CD4-positive, CD25-positive, alpha-beta regulatory T cell (primary cell): ENCODE measurements at places on chromosomes 6 and 20. TPM values are rescaled to one million over a fixed set of nuclear protein-coding genes. Genes with fewer than 3 reads are reported as not detected.

Gene ALDH5A1
- total RNA-seq, result 4.7 TPM

Gene PI3
- not detected for total RNA-seq

Gene TP53RK
- total RNA-seq, result 6.6 TPM

Gene SPTLC3
- total RNA-seq, result 0.54 TPM

Gene CDC5L
- 22.4 TPM for total RNA-seq

Gene DNMT3B
- 0.47 TPM for total RNA-seq

Gene OR2H1
- total RNA-seq, result not detected

Gene CST5
- not detected for total RNA-seq

Gene ZBTB12
- 0.20 TPM for total RNA-seq

Gene PSMB8
- total RNA-seq, result 185 TPM

Gene SAMHD1
- 723 TPM for total RNA-seq

DNA sequence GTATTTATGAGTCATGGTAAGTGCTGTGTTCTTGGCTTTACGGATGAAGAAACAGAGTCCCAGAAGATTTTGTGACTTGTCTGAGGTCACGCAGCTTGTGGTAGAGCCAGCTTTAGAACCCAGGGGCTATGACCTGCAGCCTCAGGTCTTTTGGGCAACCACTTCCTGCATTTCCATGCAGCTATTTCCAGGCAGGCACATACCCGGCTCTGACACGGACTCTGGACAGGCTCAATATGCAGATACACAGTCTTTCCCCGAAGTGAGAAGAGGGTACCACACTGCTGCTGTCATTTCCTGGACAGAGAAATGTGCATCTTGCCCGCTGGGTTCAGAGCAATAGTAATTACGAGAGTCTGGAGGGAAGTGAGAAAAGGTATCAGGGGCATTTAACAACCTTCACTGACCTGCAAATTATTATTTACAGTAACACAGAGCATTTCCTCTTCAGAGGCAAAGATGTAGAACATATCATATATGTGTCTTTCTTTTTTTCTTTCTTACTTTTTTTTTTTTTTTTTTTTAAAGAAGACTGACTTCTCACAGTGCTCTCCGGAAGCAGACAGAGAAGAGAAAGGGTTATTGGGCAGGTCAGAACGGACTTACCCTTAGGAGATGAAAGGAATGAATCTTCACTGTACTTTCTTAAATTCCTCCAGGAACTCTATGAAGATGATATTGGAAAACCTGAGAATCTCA lies 185.1 kb downstream of the CLIC5 start:
- no peaks in the 10 kb centered on the region for H3K36me3 ChIP-seq
- peaks cover 8% of the 10 kb centered on the region for H3K4me1 ChIP-seq
- DNase-seq, result no peak
- peak overlapping the region; percentile 76 for H3K4me3 ChIP-seq
- peaks cover 3% of the 10 kb centered on the region for H3K27me3 ChIP-seq

DNA sequence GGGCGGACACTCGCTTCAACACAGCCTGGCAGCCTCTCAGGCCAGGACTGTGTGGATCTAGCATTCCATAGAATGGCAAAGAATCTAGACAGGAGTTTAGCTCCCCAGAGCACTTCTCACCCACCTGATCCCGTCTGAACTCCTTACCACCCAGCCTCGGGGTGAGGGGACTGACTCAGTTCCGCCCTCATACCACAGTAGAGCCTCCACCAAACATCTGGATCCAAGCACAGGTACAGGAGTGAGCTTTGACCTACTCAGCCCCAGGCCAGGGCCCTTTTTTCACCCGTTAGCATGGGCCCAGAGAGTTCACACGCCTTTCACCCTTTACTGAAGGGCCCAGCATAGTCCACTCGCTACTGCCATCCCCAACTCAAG lies 715 bp downstream of the PSMF1 start:
- DNase-seq, result no peak
- peaks cover 13% of the 10 kb centered on the region for H3K36me3 ChIP-seq
- H3K4me3 ChIP-seq, result peak overlapping the region; percentile 92
- H3K27ac ChIP-seq, result peak overlapping the region; percentile 81

- H3K4me1 ChIP-seq, result peaks cover 3% of the 10 kb centered on the region
- no peak for DNase-seq
- H3K27me3 ChIP-seq, result no peaks in the 10 kb centered on the region
- H3K27ac ChIP-seq, result no peak overlapping the region
Measured at GRCh38 chr6:155269765-155270164, 6.0 kb downstream of the CLDN20 start.

GRCh38 chr20:49985617-49986016 lies 2.8 kb downstream of the SNAI1 start:
- H3K36me3 ChIP-seq, result no peaks in the 10 kb centered on the region
- DNase-seq, result no peak
- no peak overlapping the region for H3K27ac ChIP-seq

DNA sequence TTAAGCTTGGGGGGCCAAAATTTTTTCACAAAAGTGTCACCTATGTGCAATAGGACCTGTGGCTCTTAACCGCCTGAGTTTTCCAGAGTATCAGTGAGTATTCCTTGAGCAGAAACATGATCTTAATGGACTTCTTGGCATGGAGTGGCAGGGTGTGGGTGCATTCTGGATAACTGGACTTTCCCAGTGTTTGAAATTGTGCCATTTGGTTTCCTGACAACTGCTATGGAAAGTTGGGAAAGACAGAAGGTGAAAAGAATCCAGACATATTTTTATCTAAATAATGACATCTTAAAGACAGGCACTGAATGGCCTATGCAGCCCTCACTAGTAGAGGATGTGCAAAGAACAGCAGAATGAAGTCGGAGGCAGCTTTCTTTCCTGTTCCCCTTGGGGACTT lies 34.3 kb upstream of the ADTRP start:
- H3K36me3 ChIP-seq, result no peaks in the 10 kb centered on the region
- H3K27me3 ChIP-seq, result no peaks in the 10 kb centered on the region
- H3K4me3 ChIP-seq, result no peak overlapping the region
- DNase-seq, result no peak
- no peak overlapping the region for H3K27ac ChIP-seq

- H3K27ac ChIP-seq, result no peak overlapping the region
- no peaks in the 10 kb centered on the region for H3K36me3 ChIP-seq
Measured at GRCh38 chr6:18674346-18674745, 287.2 kb downstream of the RNF144B start.

DNA sequence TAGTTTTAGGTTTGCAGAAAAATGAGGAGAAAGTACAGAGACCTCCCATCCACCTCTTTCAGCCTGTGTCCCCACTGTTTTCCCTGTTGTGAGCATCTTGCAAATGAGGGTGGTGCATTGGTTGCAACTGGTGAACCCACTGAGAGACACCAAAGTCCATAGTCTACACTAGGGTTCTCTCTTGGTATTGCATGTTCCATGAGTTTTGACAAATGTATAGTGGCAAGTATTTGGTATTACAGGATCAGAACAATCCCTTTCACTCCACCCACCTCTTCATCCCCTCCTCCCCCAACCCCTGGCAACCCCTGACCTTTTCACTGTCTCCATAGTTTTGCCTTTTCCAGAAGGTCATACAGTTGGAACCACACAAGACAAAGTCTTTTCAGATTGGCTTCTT lies 20.1 kb downstream of the ZNF831 start:
- no peak for DNase-seq
- peaks cover 66% of the 10 kb centered on the region for H3K36me3 ChIP-seq
- peaks cover 33% of the 10 kb centered on the region for H3K4me1 ChIP-seq
- H3K27me3 ChIP-seq, result no peaks in the 10 kb centered on the region

DNA sequence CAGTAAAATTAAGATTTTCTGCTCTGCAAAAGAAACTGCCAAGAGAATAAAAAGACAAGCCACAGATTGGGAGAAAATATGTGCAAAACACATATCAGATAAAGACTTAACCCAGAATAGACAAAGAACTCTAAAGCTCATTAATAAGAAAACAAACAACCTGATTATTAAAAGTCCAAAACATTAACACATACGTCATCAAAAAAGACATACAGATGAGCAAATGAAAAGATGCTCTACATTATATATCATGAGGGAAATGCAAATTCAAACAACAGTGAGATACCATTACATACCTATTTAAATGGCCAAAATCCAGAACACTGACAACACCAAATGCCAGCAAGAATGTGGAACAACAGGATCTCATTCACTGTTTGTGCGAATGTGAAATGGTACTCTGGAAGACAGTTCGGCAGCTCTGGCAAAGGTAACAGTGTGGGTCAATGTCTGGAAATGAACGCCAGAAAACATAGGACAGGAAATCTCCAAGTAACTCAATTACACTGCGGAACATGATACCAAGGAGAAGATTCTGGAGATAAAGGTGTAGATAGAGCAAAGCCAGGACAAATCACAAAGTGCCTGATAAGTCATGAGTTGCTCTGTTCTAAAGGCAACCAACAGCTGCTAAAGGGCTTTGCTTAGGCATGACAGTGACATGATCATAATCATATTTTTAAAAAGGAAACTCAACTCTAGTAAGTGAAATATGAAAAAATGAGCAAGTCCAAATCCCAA lies 96.8 kb downstream of the PDE10A start:
- H3K27ac ChIP-seq, result no peak overlapping the region
- H3K4me1 ChIP-seq, result no peaks in the 10 kb centered on the region
- no peak for DNase-seq
- H3K4me3 ChIP-seq, result no peak overlapping the region
- no peaks in the 10 kb centered on the region for H3K36me3 ChIP-seq
- H3K27me3 ChIP-seq, result no peaks in the 10 kb centered on the region

GRCh38 chr6:54860132-54860531 lies 13.6 kb downstream of the FAM83B start:
- H3K4me3 ChIP-seq, result no peak overlapping the region
- H3K36me3 ChIP-seq, result no peaks in the 10 kb centered on the region
- H3K4me1 ChIP-seq, result no peaks in the 10 kb centered on the region
- H3K27me3 ChIP-seq, result no peaks in the 10 kb centered on the region
- DNase-seq, result no peak

DNA sequence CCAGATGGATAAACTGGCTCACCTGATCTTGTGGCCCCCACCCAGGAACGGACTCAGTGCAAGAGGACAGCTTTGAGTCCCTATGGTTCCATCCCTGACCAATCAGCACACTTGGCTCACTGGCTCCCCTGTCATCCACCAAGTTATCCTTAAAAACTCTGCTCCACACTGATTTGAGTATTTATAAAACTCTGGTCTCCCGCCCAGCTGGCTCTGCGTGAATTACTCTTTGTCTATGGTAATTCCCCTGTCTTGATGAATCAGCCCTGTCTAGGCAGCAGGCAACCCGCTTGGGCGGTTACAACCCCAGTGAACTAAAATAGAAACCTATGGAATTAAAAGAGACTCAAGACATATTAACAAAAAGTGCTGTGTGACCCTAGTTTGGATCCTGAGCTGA lies 38.1 kb upstream of the CD83 start:
- no peaks in the 10 kb centered on the region for H3K27me3 ChIP-seq
- H3K4me1 ChIP-seq, result peaks cover 7% of the 10 kb centered on the region
- no peak for DNase-seq
- H3K36me3 ChIP-seq, result no peaks in the 10 kb centered on the region
- H3K27ac ChIP-seq, result no peak overlapping the region

DNA sequence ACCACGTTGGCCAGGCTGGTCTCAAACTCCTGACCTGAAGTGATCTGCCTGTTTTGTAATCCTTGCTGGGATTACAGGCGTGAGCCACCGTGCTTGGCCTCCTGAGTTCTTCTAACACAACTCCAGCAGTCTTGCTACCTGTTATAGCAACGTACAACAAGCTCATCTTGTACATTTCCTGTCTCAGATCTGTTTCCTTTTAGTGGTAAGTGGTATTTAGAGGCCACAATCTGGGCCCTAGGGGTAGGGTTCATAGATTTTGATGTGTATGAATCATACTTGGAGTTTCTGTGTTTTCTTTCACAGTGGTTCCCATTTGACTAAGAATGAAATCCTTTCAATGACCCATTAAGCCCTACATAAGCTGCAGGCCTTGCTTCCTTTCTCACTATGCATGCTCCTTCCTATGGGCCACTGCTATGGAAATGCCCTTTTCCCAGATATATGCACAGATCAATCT lies 27.1 kb upstream of the SYNCRIP start:
- H3K4me1 ChIP-seq, result peaks cover 41% of the 10 kb centered on the region
- DNase-seq, result peak; percentile 89
- peaks cover 2% of the 10 kb centered on the region for H3K36me3 ChIP-seq
- no peaks in the 10 kb centered on the region for H3K27me3 ChIP-seq
- peak overlapping the region; percentile 72 for H3K27ac ChIP-seq
- peak overlapping the region; percentile 60 for H3K4me3 ChIP-seq

DNA sequence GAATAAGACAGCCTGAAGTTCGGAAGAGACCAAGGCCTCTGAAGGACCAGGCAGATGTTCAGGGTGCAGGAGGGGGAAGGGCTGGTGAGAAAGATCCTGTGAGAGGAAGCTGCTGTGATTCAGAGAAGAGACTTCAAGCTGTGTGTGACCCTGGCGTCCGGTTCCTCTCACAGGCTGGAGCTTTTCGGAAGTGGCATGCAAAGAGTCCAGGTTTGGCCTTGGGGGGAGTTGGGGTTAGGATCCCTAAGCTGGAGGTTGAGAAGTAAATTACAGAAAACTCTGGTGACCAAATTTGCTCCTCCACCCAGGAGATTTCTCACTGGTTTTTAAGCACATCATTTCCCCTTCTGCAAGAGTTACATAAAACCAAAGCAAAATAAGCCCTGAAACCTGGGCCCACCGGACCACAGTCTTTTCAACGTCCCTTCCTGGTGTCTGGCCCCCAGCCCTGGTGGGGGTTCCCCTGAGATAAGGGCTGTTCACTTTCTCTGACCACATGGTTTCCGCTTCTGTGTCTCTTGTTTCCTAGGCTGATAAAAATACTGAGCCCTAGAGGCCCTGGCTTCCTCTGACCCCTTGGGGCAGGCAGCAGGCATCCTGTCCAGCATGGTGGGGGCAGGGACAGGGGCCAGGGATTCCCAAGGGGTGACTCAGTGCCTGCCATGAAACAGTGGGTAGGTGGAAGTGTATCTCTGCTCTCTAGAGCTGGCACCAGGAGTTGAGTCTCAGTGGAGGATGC lies 12.0 kb upstream of the LTA start:
- peaks cover 58% of the 10 kb centered on the region for H3K4me1 ChIP-seq
- peaks cover 6% of the 10 kb centered on the region for H3K36me3 ChIP-seq
- H3K4me3 ChIP-seq, result peak overlapping the region; percentile 71
- H3K27ac ChIP-seq, result peak overlapping the region; percentile 77
- H3K27me3 ChIP-seq, result no peaks in the 10 kb centered on the region

- no peak for DNase-seq
- H3K27me3 ChIP-seq, result no peaks in the 10 kb centered on the region
- H3K4me1 ChIP-seq, result no peaks in the 10 kb centered on the region
- no peak overlapping the region for H3K27ac ChIP-seq
- H3K36me3 ChIP-seq, result no peaks in the 10 kb centered on the region
- H3K4me3 ChIP-seq, result no peak overlapping the region
Measured at GRCh38 chr20:12152996-12153395, 235.3 kb downstream of the BTBD3 start.

DNA sequence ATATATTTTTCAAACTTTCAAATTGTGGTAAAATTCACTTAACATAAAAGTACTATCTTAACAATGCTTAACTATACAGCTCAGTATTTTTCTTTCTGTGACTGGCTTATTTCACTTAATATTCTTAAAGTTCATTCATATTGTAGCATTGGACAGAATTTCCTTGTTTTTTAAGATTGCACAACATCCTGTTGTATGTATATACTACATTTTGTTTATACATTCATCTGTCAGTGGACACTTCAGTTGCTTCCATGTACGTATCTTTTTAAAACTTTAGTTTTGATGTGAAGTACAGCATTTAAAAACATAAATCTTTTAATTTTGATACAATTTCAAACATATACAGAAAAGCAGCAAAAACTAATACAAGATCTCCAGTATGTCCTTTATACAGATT lies 220.7 kb downstream of the ZFAND3 start:
- no peaks in the 10 kb centered on the region for H3K36me3 ChIP-seq
- H3K27me3 ChIP-seq, result no peaks in the 10 kb centered on the region
- H3K27ac ChIP-seq, result no peak overlapping the region

GRCh38 chr6:7107578-7108195 lies at the start of gene RREB1:
Gene RREB1 (plus strand): TSS chr6:7107961. CDS start chr6:7181912, 73,951 bp downstream.
- H3K27ac ChIP-seq, result peak within 1 kb of the TSS; percentile 68
- peak; percentile 49 for DNase-seq
- no peaks in the 10 kb centered on the region for H3K27me3 ChIP-seq
- H3K4me1 ChIP-seq, result peaks cover 38% of the 10 kb centered on the region
- peak within 1 kb of the TSS; percentile 84 for H3K4me3 ChIP-seq
